Trophoblast cell (in vitro differentiated cells and primary cell): ENCODE measurements at places on chromosomes 4 and X.

DNA sequence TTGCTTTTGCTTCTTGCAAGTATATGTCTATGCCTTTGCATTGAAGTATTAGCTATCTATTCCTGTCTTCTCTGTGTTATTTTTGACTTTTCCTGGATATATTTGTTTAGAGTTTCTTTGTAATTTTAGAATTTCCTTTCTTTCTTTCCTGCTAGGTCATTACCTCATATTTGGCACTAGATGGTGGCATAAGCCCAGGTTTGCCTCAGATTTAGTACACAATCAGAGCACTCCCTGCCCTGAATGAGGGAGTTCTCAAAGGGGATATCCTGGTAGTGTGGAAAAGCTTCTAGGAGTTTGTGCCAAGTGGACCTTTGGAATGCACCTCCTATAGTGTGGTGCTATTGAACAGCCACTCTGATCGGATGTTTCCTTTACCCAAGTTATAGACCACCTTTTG lies 181.6 kb downstream of the UGT8 start:
- DNase-seq = peak; percentile 26

- no peak for DNase-seq
Observed at GRCh38 chrX:64894454-64895038, 81.7 kb downstream of the ZC4H2 start.

- no peak for DNase-seq
Observed at GRCh38 chr4:53576071-53576617, 15.1 kb downstream of the LNX1 start.

GRCh38 chr4:62118558-62118957 lies 918.4 kb downstream of the ADGRL3 start:
- DNase-seq = no peak

GRCh38 chrX:48505481-48505880 lies 3.3 kb upstream of the PORCN start:
- DNase-seq = peak; percentile 85
